Activated T-cell treated with anti-CD3 and anti-CD28 coated beads, Interleukin-2, amount 50 U/mL, for 1 hour (primary cell): ENCODE measurements at places on chromosomes 2 and 18.

GRCh38 chr2:112803691-112804521, 19.6 kb upstream of the IL1A start:
- no peak for DNase-seq

- no peak for DNase-seq
These were observed 36.3 kb upstream of the SLC8A1 start for GRCh38 chr2:40488101-40488601.

DNA sequence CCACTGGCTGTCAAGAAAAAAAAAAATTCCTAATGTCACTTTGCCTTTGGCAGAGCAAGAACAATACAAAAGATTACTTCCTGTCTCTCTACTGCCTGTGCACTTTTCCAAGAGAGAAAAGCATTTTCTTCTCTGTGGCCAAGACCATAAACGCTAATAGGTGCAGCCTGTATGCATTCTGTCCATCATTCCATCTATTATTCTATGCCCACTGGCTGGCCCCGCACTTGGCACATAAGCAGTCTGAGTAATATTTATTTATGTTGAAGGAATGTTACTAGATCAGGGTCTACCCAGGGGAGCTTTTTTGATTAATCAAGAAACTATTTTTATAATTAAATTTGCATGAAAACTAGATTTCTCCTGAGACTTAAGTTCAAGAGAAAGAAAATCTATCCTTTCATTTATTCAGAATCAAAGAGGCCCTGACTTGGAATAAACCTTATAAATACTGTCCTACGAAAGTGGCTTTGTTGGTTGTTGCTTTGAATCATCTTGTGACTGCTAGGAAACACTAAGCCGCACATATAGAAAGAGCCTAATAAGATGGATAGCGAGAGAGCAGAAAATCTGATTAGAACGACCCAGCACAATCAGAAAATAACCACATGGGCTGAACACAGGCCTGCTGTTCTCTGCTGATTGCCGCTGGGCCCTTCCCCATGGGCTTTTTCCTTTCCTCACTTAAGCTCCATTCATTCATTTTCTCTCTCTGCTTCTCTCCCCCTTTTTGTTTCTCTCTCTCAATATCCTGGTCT, 59.4 kb downstream of the MMADHC start:
- DNase-seq: no peak

GRCh38 chr2:226683944-226684562, 115.6 kb downstream of the IRS1 start:
- DNase-seq: no peak

DNA sequence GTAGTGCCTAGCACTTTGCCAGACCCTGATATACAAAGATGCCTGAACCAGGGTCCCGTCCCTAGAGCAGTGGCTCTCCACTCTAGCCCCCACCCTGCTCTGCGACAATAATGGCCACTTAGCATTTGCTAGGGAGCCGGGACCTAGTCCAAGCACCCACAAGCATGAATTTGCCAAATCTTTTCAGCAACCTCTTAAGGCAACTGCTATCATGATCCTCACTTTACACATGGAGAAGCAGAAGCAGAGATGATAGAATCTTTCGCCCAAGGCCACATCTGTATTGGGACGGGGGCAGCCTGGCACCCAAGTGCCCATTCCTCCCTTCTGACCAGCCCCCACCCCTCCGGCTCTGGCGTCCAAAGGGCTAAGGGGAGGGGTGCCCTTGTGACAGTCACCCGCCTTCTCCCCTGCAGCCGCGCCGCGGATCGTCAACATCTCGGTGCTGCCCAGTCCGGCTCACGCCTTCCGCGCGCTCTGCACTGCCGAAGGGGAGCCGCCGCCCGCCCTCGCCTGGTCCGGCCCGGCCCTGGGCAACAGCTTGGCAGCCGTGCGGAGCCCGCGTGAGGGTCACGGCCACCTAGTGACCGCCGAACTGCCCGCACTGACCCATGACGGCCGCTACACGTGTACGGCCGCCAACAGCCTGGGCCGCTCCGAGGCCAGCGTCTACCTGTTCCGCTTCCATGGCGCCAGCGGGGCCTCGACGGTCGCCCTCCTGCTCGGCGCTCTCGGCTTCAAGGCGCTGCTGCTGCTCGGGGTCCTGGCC, 13.0 kb downstream of the SIGLEC15 start:
- no peak for DNase-seq

- DNase-seq: no peak
These were observed 106.7 kb downstream of the XRCC5 start for GRCh38 chr2:216215658-216216390.

DNA sequence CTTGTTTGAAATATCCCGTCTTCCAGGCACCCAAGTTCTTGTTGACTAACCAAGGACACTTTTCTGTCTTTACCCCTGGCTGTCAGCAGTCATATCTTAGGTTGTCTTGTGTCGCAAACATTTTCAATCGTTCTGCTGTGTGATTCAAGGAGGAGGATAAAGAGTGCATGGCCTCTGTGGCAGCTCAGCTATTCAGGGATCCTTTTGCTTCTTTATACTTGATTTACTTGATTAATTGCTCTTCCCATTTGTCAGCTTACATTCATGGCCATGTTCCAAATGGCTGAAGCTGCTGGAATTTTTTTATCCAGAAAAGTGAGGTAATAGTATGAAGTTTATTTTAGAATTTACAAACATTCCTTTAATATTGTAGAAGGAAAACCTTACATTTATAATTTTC, 97.3 kb upstream of the FZD5 start:
- DNase-seq: no peak

- DNase-seq: peak; percentile 39
These were observed 799.7 kb upstream of the ACVR2A start for GRCh38 chr2:147045113-147045512.

- DNase-seq: no peak
These were observed 17.9 kb upstream of the ASB1 start for GRCh38 chr2:238408615-238409340.

DNA sequence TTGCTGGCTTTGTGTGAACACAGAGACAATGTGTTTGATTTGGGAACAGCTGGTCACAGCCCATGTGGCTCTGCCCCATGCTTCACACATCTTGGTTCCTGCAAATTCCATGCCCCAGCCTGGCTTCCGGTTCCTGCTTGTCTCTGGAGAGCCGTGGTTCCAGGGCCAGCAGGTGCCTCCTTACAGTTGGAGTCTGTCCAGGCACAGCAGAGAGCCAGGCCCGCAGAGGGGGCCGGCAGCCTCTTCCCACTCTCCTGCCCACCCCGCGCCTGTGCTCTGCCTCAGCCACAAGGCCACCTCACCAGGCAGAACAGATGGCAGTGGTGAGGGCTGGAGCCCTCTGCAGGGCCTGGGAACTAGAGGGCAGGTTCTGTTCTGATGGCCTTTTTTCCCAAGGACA, 81.5 kb downstream of the LDLRAD4 start:
- no peak for DNase-seq
